GM03348 (cell line): ENCODE measurements at places on chromosomes 3 and 15.

DNA sequence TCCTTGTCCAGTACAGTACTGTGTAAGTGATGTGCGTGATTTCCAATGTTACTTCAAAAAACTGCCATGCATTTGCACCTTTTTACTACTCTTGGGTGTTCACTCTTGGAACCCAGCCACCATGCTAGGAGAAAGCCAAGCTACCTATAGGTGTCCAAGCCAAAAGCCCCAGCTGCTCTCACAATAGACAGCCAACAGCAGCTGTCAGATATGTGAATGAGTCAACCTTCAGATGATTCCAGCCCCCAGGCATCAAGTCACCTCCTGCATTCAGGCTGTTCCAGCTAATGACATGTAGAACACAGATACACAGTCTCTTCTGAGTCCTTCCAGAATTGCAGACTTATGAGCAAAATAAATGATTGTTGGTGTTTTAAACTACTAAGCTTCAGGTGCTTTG is 417.7 kb upstream of the TGFBR2 start:
- DNase-seq = no peak

DNA sequence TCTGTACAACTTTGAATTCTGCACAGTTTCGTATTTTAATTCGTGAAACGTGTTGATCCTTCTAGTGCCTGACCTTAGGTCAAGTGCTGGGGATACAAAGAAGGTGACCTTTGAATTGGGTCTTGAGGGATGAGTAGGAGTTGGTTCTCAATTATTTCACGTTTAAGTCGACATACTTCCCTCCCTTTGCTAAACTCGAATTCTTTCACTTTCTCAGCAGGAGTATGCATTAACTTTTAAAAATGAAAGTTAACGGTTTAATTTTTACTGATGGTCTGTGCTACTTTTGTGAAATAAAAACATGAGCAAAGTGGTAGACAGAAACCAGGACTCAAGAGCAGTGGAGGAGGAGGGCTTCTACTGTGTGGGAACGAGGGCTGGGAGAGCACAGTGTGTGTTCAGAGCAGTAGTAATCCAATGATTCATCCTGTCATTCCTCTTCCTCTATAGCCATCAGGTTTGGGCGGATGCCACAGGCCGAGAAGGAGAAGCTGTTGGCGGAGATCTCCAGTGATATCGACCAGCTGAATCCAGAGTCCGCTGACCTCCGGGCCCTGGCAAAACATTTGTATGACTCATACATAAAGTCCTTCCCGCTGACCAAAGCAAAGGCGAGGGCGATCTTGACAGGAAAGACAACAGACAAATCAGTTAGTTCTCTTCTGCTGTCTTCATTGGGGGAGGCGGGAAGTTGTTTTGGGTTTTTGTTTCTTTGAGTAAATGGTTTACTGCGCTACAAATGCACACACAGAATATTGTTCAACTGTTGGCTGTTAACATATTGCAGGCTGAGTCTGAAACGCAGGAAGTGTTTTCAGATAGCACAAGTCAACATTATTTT is 78.6 kb upstream of the TSEN2 start:
- no peak for DNase-seq

DNA sequence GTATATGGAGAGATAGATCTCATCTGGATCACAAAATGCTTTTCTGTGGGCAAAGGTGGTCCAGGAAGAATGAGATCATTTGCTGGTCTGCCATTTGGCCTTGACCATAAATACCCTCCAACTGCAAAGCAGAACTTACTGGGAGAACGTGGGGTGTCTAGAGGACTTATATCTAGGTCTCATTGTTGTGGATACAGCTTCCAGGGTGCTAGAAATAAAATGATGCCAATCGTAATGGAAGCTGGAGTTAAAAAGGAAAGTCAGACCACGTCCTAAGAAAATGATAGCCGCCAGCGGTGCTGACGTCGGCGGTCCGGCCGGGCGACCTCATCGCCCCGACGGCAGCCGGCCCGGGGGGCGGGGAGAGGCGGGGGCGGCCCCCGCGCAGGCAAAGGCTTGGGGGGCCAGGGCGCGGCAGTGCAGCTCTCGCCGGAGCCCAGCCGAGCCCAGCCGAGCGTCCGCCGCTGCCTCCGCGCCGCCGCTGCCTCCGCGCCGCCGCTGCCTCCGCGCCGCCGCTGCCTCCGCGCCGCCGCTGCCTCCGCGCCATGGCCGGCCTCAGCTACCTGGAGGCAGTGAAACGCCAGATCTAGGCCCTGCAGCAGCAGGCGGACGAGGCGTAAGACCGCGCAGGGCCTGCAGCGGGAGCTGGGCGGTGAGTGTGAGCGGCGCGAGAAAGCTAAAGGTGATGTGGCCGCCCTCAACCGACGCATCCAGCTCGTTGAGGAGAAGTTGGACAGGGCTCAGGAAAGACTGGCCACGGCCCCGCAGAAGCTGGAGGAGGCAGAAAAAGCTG is 89.5 kb downstream of the EOMES start:
- peak; percentile 61 for DNase-seq

DNA sequence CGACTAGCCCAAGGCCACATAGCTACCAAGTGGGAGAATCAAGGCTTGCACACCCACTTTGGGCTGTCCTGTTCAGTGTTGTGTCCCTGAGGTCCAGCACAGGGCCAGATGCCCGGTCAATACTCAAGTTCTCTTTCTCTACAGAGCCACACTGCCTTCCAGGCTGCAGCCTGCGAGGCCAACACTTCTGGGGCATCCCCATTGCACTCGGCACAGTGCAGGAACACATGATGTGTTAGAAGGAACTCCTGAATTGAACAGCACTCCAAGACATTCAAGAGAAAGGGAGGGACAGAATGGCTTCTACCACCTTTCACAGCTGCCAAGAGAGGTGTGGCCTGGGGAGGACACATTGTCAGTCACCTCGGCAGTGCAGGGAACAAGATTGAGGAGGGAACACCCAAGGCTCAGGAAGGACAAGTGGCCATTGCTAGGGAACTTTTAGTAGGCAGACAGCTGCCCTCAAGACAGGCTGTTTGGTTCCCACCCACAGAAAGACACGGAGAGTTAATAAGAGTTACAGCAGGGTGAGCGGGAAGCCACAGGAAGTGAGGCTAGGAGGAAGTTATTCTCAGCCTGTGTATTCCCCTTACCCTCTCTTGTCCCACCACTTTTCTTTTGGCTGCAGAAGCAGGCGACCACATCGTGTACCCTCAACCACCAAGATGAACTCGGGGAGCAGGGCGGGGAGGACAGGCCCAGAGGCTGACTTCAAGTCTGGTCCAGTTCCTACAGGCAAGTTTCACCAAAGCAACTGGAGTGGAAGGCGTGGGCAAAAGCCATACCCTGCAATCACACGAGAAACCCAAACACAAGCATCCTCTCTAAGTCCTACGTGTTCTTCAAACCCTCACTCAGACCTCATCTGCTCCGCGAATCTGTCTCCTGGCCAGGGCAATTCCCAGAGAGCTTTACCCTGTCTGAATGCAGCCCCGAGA is 69.4 kb downstream of the SRGAP3 start:
- DNase-seq = no peak

GRCh38 chr3:147354623-147355022 is 51.7 kb downstream of the ZIC4 start:
- no peak for DNase-seq

DNA sequence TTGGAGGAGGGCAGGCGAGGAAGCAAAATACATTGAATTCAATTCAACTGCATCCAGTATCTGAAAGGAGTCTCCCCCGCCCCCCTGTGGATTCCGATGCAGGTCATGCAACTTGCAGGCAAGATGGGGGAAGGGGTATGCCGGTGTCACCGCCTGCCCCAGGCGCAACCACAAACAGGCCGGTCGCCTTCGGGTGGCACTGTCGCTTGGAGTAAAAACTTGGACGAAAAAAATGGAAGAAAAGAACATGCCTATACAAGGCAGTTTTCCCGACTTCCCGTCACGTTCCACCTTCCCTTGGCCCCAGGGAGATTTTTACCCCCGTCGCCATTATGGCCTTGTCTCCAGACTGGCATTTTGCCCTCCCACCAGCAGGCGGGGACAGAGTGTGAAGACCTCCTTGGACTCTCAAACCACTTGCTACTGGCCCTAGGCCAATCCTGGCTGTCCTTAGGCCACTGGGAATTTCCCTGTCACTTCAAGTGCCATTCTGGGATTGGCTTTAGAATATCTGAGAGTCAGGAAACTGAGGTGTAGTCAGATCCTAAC is 1.6 kb upstream of the NTRK3 start:
- no peak for DNase-seq

DNA sequence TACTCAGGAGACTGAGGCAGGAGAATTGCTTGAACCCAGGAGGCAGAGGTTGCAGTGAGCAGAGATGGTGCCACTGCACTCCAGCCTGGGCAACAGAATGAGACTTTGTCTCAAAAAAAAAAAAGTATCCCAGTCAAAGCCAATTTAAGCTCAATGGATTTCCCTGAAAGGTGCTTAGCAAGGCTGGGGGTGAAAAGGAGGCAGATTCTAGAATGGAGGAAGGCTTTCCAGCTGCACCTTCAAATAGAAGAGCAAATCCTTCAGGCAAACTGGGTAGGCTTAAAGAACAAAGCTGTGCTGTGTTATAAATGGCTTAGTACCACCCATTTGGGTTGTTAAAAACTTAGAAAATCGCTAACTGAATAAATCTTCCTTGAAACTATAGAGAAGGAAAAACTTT is 3.0 kb upstream of the IFT57 start:
- DNase-seq = no peak

DNA sequence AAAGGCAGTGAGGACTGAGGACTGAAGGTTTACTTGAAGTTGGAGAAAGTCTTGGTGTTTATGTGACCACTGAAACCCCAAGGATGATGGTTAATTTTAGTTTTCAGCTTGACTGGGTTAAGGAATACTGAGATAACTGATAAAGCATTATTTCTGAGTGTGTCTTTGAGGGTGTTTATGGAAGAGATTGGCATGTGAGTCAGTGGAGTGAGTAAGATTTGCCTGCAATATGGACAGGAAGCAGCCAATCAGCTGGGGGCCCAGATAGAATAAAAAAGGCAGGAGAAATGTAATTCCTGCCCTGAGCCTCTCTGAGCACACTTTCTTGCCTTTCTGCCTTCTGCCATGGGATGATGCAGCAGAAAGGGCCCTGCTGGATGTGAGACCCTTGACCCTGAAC is 92.4 kb downstream of the KBTBD8 start:
- peak; percentile 10 for DNase-seq

DNA sequence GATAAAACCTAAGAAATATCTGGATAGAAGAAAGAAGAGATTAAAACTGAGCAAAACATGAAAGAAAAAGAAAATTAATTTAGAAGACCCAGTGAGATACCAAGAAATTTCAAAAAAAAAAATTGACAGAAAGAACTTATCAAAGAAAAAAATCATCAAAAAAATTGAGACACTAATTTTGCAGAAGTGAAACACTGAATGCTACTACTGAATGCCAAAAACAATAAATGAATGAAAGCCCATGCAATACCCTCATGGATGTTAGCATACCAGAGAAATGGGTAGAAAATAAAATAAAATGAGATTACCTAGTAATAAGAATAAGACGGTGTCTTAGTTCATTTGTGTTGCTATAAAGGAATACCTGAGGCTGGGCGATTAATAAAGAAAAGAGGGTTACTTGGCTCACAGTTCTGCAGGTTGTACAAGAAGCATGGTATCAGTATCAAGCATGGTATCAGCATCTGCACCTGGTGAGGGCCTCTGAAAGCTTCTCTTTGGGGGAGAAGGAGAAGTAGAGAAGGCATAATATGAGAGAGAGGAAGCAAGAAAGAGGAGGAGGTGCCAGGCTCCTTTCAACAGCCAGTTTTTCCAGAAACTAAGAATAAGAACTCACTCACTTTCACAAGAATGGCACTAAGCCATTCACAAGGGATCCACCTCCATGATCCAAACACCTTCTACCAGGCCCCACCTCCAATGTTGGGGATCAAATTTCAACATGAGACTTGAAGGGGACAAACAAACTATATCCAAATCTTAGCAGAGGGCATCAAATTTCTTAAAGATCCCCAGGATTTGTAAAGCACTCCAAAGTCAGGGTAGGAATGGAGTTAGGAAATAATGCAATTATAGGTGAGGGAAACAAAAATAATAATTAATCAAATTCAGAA is 73.2 kb downstream of the BTLA start:
- no peak for DNase-seq

- no peak for DNase-seq
Observed at GRCh38 chr3:80331494-80332170, 563.8 kb upstream of the ROBO1 start.

DNA sequence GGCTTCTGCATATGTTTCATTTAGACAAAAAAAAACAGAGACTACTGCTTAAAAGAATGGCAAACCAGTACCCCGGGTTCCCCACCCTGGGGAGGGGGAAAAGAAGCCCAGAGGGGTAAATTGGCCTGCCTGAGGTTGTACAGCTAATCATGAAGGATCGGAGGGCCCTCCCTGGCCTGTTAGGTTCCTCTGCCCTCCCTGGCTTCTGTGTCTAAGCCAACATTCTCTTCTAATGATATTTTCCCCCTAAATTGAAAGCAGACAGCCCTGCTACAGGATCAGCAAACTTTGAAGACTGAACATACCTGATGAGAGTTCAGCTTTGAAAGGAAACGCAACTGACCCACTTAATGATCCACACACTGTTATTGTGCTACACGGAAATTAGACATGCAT is 2.5 kb downstream of the ARHGAP31 start:
- no peak for DNase-seq

- DNase-seq = no peak
Observed at GRCh38 chr3:39870706-39871105, 61.3 kb downstream of the MYRIP start.

DNA sequence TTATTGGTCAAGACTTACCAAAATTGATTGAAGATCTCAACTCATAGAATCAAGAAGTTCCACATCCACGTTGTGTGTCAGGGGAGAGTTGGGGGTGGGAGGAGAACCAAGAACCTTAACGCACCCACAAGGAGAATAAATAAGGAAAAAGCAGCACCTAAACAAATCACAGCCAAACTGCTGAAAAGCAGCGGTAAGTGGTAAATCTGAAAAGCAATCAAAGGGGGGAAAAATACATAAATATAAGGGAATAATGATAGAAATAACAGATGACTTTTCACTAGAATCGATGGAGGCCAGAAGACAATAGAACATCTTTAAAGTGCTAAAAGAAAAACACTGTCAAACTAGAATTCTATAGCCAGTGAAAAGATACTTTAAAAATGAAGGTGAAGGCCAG is 20.1 kb upstream of the BHLHE40 start:
- no peak for DNase-seq

DNA sequence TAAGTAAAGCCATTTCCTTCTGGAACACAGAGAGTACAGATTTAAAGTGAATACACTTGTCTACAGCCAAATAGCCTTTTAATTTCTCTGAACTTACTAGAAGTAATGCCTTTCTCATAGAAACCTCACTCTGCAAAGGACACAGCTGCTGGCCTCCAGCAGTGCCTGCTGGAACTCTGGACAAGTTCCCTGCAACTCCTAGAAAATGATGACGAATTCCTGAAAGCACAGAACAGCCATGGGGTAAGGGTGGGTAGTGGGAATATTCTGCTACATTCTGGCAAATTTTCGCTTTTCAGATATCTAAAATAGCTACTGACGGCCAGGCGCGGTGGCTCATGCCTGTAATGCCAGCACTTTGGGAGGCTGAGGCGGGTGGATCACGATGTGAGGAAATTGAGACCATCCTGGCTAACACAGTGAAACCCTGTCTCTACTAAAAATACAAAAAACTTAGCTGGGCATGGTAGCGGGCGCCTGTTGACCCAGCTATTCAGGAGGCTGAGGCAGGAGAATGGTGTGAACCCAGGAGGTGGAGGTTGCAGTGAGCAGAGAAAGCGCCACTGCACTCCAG is 34.4 kb downstream of the RYK start:
- no peak for DNase-seq
